ENCODE measurements at places on chromosomes 5 and 9.

DNA sequence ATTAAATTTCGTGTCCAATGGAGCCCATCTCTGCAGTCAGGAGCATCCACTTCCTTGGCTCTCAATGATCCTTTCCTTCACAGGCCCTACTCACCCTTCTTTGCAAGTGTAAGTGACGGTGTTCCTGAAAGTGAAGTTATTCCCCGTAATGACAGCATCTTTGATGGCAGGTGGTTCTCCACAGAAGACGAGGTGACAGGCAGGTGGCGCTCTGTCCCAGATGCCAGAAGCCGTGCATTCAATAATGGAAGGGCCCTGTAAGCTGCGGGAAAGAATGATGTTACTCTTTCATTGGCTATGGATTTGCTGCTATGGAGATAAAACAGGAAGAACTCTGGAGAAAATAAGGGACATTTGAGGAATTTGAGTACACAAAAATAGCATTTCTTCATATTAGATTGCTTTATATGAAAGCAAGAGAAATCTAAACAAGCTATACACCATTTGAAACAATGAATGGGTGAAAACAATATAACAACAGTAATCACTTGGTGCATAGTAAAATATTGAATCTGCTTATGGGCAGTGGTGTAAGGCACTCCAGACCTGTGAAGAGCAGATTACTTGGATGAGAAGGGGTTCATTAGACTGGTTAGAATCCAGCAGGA lies 89.9 kb upstream of the TXNDC8 start:
- DNase-seq = no peak

- DNase-seq = no peak
Measured at GRCh38 chr5:138594305-138595058, 19.3 kb upstream of the HSPA9 start.

GRCh38 chr5:82058710-82059109 lies 86.9 kb downstream of the ATG10 start:
- no peak for DNase-seq

- DNase-seq = no peak
Measured at GRCh38 chr5:56517011-56517416, 283.9 kb upstream of the ANKRD55 start.

- no peak for DNase-seq
Measured at GRCh38 chr5:151662805-151663204, 23.9 kb downstream of the SPARC start.

DNA sequence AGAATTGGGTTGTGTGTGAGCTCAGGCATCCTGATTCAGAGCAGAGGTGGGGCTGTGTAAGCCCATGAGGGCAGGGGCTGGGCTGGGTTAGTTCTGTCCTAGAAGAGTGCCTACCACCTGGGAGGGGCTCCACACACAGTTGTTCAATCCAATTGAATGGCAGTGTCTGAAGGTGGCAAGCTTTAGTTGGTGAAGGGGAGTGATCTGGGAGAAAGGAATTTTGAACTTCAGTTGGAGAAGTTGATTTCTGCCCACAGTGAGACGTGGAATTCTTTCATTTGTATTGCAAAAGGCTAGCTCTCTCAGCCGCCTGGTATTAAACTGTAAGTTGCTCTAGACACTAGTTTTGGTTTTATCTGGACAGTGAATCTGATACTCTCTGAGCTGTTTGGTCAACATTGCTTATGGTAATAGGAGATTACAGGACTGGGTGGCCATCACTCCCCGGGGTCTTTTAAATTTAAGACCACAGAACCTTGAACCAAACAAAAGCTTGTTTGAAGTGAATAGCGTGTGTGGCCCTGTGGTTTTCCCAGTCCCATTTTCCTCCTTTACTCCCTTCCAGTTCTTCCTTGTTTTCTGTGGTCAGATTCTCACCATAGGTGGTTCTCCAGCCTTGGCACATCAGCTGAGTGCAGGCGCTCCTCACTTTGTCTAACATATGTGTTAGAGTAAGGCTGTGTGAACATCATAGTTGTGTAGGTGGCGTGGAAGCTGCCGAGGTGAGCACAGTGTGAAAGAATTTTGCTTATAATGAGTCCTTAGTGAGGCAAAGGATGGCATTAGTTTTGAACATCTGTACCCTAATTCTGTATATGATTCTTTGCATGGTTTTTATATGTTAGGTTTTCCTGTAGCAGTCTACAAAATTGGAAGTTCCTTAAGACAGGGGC lies 78.0 kb downstream of the ARHGAP26 start:
- no peak for DNase-seq

DNA sequence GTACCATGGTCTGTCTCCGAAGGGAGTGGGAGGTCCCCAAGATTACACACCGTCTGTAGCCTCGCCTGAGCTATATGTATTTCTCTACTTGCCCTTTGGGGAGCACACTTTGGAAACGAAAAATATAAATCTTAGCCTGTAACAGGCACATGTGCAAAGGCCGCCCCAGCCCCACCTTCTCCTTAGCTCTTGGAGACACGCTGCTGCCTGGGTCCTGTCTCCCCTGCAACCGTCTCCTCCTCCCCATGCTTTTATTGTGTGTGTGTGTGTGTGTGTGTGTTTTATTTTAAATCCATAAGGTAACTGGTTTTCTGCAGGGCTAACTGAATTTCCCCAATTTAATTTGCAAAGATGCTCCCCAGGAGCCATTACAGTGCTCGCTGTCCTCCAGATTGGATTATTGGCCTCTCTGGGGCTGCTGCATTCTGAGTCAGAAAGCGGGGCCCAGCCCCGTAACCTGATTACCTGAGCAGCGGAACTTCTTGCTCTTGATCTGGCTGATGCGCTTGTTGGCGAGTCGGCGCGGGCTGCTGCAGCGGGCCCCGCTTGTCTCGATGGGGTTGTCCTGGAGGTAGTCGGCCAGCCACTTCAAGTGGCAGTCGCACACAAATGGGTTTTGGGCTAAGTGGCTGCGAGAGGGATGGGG lies 193.3 kb upstream of the PANK3 start:
- no peak for DNase-seq

DNA sequence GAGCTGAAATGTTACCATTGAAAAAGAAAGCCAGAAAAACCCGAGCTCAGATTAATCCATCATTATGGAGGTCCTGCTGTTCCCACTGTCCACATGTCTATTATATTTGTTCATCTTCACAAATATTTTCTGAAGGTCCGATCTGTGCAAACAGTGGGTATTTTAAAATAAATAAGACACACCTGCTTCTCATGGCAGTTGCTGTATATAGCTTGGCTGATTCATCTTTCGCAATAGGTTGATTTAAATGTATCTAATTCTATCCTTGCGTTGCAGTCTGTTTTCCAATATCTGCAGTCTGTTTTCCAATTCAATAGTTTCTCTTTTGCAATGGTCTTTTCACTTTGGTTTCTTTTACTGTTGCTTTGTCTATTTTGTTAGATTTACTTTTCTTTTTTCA lies 87.4 kb upstream of the PCA3 start:
- DNase-seq = no peak

DNA sequence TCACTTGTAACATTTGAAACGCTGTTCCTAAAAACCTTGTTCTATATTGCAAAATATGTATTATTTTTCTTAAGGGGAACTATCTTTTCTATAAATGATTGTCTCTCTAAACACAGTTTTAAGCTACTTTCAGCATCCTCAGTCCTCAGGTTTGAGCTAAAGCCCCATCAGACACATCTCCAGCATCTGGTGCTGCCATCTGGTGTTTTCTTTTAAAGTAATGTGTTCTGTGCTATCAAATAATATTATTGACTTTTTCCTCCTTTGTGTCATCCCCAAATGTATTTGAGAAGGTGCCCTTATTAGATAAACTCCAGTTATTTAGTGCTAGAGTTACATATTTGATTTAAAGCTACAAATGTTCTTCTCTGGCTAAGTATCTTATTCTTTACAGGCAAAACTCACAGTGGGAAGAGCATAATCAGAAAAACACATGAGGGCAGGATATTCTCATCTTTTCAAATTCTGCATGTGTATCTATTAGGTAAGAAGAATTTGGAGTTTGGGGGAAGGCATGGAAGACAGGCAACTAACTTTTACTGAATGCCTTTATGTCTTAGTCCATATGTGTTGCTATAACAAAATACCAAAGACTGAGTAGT lies 27.5 kb downstream of the ZNF474 start:
- DNase-seq = no peak

- no peak for DNase-seq
Measured at GRCh38 chr5:55737793-55738192, at the start of gene DDX4. Gene DDX4, plus strand, starts transcription at chr5:55738061. Its CDS starts 903 bp downstream, at chr5:55738964.

DNA sequence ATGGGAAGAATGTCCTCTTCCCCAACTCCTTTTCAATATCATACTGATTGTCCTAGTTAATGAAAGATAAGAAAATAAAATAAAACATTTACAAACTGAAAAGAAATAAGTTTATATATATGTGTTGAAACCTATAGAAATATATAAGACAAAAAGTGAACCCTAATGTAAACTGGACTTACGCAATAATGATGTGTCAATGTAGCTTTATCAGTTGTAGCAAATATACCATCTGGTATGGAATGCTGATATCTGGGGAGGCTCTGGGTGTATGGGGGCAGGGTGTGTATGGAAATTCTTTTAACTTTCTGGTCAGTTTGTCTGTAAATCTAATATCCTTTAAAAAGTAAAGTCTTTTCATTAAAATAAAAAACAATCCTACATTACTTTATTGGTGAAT lies 603.9 kb downstream of the DMRTA1 start:
- DNase-seq = no peak

GRCh38 chr9:114691046-114691955 lies 9.3 kb upstream of the TEX48 start:
- no peak for DNase-seq

- no peak for DNase-seq
Measured at GRCh38 chr9:108512426-108513173, 343.2 kb downstream of the ACTL7B start.

- DNase-seq = no peak
Measured at GRCh38 chr9:71485326-71485725, 283.0 kb downstream of the CEMIP2 start.

- DNase-seq = no peak
Measured at GRCh38 chr9:130049431-130050210, 4.1 kb upstream of the GPR107 start.

DNA sequence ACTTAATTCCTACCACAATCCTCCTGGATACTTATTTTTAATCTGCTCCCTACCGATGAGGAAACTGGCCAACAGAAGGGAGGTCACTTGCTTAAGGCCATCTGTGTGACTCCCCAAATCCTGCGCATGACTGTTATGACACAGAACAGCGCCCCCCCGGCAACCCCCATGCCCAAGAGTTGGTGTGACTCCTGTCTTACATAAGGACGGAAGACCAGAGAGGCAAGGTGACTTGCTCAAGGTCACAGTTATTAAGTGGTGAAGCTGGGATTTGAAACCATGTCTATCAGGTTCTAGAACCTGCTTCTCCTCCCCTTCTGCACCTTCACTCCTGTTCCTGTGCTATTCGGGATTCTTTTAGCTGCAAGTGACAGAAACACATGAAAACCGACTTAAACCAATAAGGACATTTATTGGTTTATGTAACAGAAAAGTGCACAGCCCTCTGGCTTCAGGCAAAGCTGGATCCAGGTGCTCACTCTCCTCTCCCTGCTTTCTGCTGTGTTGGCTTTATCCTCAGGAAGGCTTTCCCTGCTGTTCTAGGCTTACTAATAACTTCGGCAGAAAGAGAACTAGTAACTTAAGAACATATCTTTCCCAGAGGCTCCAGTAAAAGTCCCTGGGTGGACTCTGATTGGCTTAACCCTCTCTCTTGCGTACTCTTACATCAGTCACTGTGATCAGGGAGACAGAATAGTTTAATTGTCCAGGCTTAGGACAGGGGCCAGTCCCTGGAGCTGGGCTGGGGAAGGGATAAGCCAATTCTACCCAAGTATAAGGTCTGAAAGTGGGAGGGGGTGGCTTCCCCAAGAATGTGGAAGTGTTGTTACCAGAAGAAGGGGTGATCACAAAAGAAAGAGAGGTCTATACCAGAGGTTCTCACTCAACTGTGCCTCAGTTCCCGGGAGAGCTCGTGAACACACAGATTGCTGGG lies 43.7 kb downstream of the FGF18 start:
- no peak for DNase-seq

GRCh38 chr9:76371901-76372300 lies 22.3 kb downstream of the RFK start:
- no peak for DNase-seq

- DNase-seq = no peak
Measured at GRCh38 chr9:109726119-109726518, 53.9 kb upstream of the PALM2AKAP2 start.

GRCh38 chr9:136007276-136007933 lies 46.2 kb upstream of the UBAC1 start:
- DNase-seq = no peak

DNA sequence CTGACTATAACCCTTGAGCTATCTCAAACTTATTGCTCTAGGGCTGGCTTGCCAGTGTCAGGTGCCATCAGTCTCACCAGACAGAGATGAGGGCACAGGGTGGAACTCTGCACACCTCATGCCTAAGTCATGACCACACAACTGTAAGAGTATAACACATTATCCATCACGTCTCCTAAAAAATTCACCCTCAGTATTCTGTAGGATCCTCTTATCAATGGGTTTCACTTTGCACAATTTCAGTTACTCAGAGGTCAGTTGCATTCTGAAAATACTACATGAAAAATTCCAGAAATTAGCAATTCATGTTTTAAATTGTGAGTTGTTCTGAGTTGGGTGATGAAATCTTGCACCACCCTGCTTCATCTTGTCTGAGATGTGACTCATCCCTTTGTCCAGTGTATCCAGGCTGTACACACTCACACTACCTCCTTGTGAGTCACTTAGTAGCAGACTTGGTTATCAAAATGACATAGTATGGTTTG lies 690.9 kb upstream of the CDH18 start:
- no peak for DNase-seq

GRCh38 chr5:141879941-141880738 lies 1.9 kb upstream of the PCDH1 start:
- DNase-seq = no peak

GRCh38 chr9:32045513-32045912 lies 338.9 kb upstream of the ACO1 start:
- DNase-seq = no peak

- DNase-seq = no peak
Measured at GRCh38 chr5:1788200-1788599, 11.4 kb downstream of the MRPL36 start.

DNA sequence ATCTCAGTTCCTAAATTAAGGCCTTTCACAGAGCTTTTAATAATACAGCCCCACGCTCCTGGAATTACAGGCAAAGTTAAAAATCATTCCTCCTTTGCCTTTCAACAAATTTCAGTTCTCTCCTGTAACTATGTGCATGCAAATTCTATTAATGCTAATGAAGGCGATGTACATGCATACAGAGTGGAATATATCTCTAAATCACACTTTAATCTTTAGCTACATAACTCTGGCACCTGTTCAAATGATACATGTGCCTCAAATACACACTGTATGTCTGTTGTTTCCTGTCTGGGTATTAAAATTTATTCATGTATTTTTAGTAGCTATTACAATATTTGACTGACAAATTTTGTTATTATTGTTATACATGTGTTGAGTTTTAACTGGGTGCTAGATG lies 30.8 kb downstream of the CETN3 start:
- DNase-seq = no peak

GRCh38 chr9:98514841-98515240 lies 193.9 kb downstream of the GABBR2 start:
- DNase-seq = no peak

Data from bone marrow (tissue), 2 donors.